ENCODE measurements at places on chromosomes 7 and 10.

- no peak for DNase-seq
Measured at GRCh38 chr10:70921285-70921684, 32.9 kb upstream of the PCBD1 start.

GRCh38 chr7:64877714-64878610, 25.1 kb upstream of the ZNF273 start:
- no peak for DNase-seq

GRCh38 chr10:33233635-33234034, 100.8 kb downstream of the NRP1 start:
- DNase-seq = no peak

- no peak for DNase-seq
Measured at GRCh38 chr10:113735913-113736312, 15.6 kb upstream of the PLEKHS1 start.

- peak; percentile 40 for DNase-seq
Measured at GRCh38 chr10:102678842-102679289, 34.6 kb downstream of the TRIM8 start.

DNA sequence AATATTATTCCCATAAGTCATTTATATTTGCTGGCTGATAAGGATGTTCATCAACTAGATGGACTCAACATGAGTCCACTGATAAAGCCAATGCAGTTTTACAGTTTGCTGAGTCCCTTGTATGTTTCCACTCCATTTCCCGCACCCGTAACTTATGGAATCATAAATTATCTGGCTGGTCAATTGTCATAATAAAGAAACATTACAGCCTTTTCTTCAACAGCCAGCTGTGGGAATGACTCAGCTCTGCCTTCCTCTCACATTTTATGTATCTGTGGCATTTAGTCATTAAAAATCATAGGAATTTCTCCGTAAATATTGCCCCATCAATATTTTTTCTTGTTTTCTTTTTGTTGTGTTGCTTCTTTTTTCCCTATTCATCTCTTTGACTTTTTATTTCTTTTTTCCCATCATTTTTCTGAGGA, 22.3 kb upstream of the TMEM26 start:
- no peak for DNase-seq

GRCh38 chr7:104923010-104923421, 91.0 kb upstream of the KMT2E start:
- peak; percentile 86 for DNase-seq

- DNase-seq = no peak
Measured at GRCh38 chr10:17112566-17112965, 17.0 kb downstream of the CUBN start.

GRCh38 chr7:157032128-157032527, 21.7 kb upstream of the MNX1 start:
- DNase-seq = no peak

DNA sequence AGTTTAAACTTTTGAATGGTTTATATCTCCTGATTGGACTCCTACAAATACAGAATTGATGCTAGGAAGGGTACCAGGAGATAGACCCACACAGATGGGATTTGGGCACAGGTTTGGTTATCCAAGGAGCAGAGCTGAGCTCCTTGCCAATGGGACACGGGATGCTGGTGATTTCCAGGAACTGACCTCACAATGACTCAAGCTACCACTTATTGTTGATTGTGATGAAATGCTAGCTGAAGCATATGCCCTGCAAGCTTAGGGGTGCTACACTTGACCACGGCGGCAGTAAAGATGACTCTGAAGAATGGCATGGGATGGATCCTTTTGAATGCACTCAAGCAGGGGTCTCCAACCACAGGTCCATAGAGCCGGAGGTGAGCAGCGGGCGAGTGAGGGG, 45.5 kb upstream of the VKORC1L1 start:
- DNase-seq = no peak

- no peak for DNase-seq
Measured at GRCh38 chr10:16854623-16855022, 37.4 kb upstream of the RSU1 start.

GRCh38 chr7:93228302-93228701, 2.0 kb upstream of the HEPACAM2 start:
- DNase-seq = peak; percentile 73

- no peak for DNase-seq
Measured at GRCh38 chr10:112279433-112279832, 3.8 kb upstream of the TECTB start.

DNA sequence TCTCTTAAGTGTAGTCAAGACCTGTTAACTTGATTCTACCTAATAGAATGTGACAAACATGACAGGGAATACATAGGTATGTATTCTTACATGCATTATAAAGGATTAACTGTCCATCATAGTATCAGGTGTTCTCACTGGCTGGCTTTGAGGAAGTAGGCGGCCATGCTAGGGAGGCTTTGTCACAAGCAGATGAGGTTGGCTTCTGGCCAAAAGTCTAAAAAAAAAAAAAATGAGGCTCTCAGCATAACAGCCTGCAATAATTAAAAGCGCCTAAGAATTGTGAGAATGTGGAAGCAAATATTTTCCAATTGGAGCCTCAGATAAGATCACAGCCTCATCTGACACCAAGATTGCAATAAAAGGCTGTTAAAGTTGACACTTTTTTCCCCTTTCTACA, 1256.8 kb upstream of the SORCS1 start:
- no peak for DNase-seq

DNA sequence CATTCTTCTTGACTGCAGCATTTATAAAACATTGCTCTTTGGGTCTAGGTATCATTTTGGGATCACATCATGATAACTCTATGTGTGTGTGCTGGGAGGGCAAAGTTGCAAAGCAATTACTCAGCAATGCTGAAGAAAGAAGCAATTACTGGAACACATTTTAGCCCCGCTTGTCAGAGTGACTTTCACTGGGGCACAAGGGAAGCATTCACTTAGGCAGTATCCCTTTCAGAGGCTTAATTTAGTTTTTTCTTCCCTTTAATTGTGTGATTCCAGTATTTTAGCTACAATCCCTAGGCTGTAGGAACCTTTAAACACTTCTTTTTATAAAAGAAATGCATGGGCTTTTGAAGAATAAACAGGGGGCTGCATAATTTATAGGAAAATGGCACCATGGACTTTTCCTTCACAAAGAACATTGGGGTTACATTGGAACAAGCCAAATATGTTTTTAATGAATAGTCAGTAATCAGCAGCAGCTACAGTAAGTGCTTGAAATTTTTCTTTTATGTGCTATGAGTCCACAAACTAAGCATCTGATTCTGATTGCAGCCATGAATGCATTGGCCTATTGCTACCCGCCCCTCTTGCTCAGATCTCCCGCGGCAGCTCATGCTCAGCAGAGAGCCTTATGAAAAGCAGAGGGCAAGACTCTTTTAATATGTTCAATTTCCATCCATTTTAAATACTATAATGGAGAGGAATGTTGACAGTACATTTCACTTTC, 51.2 kb upstream of the NXPH1 start:
- no peak for DNase-seq

GRCh38 chr10:17290226-17290625, 62.2 kb downstream of the VIM start:
- peak; percentile 15 for DNase-seq

GRCh38 chr7:129851174-129851573, 101.6 kb downstream of the UBE2H start:
- DNase-seq = no peak

- DNase-seq = peak; percentile 36
Measured at GRCh38 chr10:61284222-61284890, 168.8 kb downstream of the TMEM26 start.

DNA sequence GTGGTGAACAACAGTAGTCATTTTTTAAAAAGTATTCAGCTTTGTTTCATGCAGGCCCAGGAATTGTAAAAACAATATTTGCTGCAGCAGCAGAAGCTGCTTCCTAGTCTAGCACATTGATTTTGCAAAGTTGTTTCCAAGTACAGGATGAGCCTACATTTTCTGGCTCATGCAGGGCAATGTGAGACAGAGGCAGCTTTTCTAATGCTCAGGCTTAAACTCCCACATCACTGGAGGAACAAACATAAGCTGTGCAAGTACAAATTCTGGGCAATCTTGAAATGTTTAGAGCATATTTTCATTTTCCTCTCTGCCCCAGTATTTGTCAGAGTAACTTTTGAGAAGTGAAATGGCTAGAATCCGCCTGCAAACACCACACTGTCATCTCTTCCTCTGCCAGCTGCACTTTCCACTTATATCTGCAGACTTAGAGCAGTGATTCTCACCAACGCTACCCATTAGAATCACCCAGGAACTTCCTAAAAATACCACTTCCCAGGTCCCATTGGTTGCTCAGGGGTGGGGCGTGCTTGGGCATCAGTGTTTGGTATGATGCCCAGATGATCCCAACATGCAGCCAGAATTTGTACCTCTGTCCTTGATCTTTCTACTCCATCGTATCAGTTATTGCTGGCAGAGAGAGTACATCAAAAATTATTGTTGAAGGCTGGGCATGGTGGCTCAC, 304.1 kb upstream of the LRGUK start:
- no peak for DNase-seq

GRCh38 chr10:85976267-85976793, 390.3 kb downstream of the GRID1 start:
- DNase-seq = no peak

- DNase-seq = no peak
Measured at GRCh38 chr7:132225216-132226030, 350.8 kb downstream of the PLXNA4 start.

DNA sequence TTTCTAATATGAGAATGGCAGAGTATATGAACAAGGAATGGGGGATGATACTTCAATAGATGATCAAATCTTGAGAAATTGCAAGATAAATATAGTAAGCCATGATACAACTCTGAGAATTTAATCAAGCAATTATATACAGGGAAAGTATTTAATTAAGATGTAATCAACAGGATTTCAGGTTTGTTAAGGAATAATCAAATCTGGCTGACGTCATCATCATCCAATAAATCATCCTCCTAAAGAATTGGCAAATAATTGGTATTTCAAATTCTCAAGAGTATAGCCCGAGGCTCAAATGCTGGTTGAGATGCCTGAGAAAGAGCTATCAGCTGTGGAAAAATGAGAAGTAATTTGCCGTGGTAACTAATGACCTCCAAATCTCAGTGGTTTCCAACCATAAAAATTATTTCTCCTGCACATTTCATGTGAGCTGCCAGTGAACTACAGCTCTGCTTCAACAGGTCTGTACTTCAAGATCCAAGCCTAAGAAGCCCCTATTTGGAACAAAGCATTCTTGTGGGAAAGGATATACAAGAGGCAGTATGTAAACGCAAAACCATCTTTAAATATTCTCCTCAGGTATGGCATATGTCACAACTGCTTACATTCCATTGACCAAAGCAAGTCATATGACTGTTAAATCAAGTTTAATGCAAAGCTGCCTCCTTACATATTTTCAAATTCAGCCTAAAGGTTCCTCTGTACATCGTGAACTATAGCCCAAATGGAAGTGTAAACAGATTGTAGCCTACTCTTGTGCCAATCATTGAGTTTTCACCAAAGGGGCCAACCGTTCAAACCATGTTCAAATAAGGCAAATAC, 503.0 kb downstream of the KIF20B start:
- DNase-seq = no peak

DNA sequence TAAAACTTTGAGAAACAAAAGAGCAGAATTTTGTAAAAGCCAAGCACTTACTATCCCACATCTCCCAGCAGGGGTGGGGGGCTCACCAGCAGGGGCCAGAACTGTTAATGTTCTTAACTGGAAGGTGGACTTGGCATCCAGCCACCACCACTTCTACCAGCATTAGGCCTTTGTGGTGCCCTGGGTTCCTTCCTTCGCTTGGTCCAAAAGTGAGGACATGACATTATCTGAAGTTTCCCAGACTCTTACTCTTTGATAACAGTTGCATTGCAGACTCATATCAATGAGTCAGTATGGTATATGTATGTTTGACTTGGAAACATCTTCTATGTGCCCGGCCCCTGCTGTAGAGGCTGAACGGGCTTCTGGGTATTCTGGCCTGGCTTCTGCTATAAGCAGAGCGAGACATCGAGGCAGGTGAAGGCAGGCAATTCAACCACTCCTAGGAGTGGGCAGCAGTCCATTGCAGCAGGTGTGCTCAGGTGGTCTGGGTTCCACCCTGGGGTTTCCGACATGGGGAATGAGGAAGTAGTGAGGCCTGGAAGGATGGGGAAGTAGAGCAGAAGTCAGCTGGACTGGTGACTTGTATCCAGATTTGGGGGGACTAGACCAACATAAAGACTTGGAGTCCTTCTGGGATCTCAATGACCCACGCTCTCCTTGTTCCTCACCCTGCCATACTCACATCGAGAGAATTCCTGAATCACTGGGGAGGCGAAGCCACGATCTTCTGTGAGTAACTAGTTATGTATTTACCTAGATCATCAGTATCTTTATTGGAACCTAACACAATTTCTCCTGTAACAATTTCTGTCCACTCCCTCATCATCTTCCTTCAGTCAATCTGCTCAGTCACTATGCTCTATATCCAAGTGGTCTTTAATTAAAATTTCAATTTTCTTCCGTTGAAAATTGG, 4.1 kb downstream of the ZNF777 start:
- DNase-seq = no peak

- no peak for DNase-seq
Measured at GRCh38 chr7:21984042-21984441, 38.3 kb upstream of the CDCA7L start.

DNA sequence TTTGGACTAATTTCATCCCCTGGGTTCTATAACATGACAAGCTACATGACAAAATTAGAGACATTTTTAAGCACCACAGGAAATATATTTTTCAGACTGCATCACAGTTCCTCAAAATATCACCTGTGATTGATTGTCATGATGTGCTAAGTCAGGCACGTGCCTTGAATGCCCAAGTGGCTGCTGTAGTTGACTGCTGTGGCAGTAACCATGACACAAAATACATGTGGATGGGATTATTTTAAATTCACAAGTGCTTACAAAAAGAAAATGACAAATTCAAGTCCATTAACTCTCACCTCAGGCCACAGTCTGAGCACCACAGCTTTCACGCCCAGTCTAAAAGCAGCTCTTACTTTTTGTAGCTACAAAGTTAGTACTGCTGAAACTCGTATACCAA, 45.5 kb downstream of the TNPO3 start:
- DNase-seq = no peak

GRCh38 chr10:86374664-86375063, 8.1 kb upstream of the GRID1 start:
- no peak for DNase-seq

DNA sequence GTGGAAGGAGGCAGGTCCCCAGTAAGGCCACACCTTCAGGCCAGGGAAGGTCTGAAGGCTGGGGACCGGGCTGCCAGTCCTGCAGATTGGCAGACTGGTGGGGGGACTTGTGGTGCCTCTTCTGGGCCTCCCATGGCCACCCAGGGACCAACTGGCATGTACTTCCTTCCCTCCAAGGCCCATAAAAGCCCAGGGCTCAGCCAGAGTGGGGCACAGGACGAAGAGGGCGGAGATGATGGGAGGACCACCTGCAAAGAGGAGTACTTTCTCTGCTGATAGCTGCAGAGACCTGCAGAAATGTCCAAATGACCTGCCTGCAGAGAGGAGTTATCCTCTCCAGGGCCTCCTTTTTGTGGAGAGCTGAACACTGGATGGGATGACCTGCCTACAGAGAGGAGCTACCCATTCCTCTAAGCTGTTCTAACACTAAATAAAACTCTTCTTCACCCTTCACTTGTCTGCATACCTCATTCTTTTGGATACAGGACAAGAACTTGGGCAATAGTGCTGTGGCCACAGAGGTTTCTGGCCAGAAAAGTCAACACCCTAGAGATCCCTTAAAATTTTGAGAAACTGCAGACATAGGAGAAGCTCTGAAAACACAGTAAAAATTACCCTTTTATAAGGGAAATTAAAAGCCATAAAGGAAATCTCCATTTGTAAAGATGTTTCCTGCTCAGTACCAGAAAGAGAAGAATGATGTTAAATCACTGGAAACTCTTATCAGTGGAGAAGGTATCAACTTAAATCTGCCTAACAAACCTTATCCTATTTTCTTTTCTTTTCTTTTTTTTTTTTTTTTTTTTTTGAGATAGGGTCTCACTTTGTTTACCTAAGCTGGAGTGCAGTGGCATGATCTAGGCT, 20.7 kb upstream of the PRF1 start:
- DNase-seq = no peak

Measured in NCI-H1092 (cell line).